ENCODE measurements at places on chromosomes 6 and 20. TPM values are rescaled to one million over a fixed set of nuclear protein-coding genes. Genes with fewer than 3 reads are reported as not detected.

Gene TTLL9
- total RNA-seq, result not detected

Gene XKR7
- total RNA-seq, result not detected

Gene LZTS3
- total RNA-seq, result 23.0 TPM

Gene INSM1
- not detected for total RNA-seq

Gene LSM2
- 37.4 TPM for total RNA-seq

Gene EBF4
- total RNA-seq, result 6.4 TPM

Gene RGS17
- 0.23 TPM for total RNA-seq

GRCh38 chr6:38509713-38510112 lies 130.0 kb downstream of the BTBD9 start:
- H3K27me3 ChIP-seq, result no peaks in the 10 kb centered on the region
- no peaks in the 10 kb centered on the region for H3K36me3 ChIP-seq
- no peak overlapping the region for H3K27ac ChIP-seq
- no peaks in the 10 kb centered on the region for H3K4me1 ChIP-seq
- no peak for DNase-seq
- no peak overlapping the region for H3K4me3 ChIP-seq

DNA sequence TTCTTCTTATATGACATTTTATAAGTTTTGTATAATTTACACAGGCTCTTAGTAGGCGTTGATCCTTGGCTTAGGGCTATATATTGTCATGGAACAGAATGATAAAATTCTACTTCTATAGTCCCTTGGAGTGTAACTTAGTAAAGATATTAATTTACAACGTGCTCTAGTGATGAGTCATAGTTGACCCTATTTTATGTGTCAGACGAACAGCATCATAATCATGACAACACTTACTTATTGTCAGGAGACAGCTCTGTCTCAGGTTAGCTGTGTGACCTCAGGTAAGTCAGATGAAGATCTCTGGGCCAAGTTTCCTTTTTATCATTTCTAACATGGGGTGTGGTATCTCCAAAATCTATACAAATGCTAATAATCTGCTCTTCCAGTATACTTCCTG lies 473.5 kb downstream of the UTRN start:
- H3K4me1 ChIP-seq, result peaks cover 3% of the 10 kb centered on the region
- no peak for DNase-seq
- no peak overlapping the region for H3K4me3 ChIP-seq
- H3K27me3 ChIP-seq, result no peaks in the 10 kb centered on the region
- H3K36me3 ChIP-seq, result peaks cover 22% of the 10 kb centered on the region
- no peak overlapping the region for H3K27ac ChIP-seq

DNA sequence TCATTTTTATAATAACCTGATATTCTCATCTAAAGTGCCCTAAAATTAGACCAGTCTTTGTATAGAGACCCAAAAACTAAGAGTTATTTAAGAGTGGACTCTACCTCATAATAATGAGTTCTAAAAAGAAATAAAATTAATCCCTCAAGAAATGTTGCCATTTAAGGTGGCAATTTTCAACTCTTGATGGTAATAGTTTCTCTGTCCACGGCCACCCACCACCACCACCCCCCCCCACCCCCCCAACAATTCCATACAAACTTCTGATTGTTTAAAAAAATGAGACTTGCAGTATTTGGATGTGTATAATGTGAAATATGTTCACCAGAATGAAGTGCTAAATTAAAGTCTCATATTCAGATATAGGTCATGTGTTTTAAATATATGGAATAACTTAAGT lies 2.4 kb downstream of the MAP7 start:
- no peak overlapping the region for H3K27ac ChIP-seq
- DNase-seq, result no peak
- no peaks in the 10 kb centered on the region for H3K27me3 ChIP-seq
- no peak overlapping the region for H3K4me3 ChIP-seq

GRCh38 chr20:18477821-18478220 lies 10.6 kb downstream of the POLR3F start:
- H3K4me1 ChIP-seq, result no peaks in the 10 kb centered on the region
- no peak overlapping the region for H3K4me3 ChIP-seq
- H3K27me3 ChIP-seq, result no peaks in the 10 kb centered on the region
- peaks cover 72% of the 10 kb centered on the region for H3K36me3 ChIP-seq

DNA sequence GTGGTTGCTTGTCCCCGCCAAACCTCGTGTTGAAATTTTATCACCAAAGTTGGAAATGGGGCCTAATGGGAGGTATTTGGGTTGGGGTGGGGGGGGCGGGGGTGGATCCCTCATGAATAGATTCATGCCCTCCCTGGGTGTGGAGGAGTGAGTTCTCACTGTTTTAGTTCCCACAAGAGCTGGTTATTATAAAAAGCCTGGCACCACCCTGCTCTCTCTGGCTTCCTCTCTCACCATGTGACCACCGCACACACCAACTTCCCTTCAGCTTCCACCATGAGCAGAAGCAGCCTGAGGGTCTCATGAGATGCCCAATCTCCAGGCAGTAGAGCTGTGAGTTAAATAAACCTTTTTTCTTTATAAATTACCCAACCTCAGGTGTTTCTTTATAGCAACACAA lies 111.3 kb downstream of the PRDM1 start:
- H3K36me3 ChIP-seq, result peaks cover 25% of the 10 kb centered on the region
- no peak for DNase-seq
- no peak overlapping the region for H3K27ac ChIP-seq
- H3K4me1 ChIP-seq, result no peaks in the 10 kb centered on the region
- no peak overlapping the region for H3K4me3 ChIP-seq
- no peaks in the 10 kb centered on the region for H3K27me3 ChIP-seq

GRCh38 chr6:145009711-145010110 lies 724.6 kb downstream of the UTRN start:
- no peak overlapping the region for H3K4me3 ChIP-seq
- H3K27me3 ChIP-seq, result no peaks in the 10 kb centered on the region
- H3K27ac ChIP-seq, result no peak overlapping the region
- no peaks in the 10 kb centered on the region for H3K36me3 ChIP-seq
- DNase-seq, result no peak

GRCh38 chr6:54361734-54362133 lies 53.5 kb downstream of the TINAG start:
- DNase-seq, result no peak
- no peaks in the 10 kb centered on the region for H3K27me3 ChIP-seq
- H3K36me3 ChIP-seq, result no peaks in the 10 kb centered on the region
- H3K27ac ChIP-seq, result no peak overlapping the region
- H3K4me1 ChIP-seq, result no peaks in the 10 kb centered on the region

- H3K4me3 ChIP-seq, result no peak overlapping the region
- H3K27me3 ChIP-seq, result no peaks in the 10 kb centered on the region
- no peaks in the 10 kb centered on the region for H3K36me3 ChIP-seq
- no peak overlapping the region for H3K27ac ChIP-seq
- DNase-seq, result no peak
- peaks cover 9% of the 10 kb centered on the region for H3K4me1 ChIP-seq
Measured at GRCh38 chr6:15658181-15658744, 4.6 kb downstream of the DTNBP1 start.

GRCh38 chr6:170439366-170440361 lies 113.4 kb downstream of the PSMB1 start:
- no peak overlapping the region for H3K27ac ChIP-seq
- no peak for DNase-seq
- no peak overlapping the region for H3K4me3 ChIP-seq
- H3K4me1 ChIP-seq, result peaks cover 8% of the 10 kb centered on the region

- H3K4me1 ChIP-seq, result peaks cover 7% of the 10 kb centered on the region
- DNase-seq, result no peak
- H3K27ac ChIP-seq, result no peak overlapping the region
- no peaks in the 10 kb centered on the region for H3K27me3 ChIP-seq
Measured at GRCh38 chr6:139602577-139602976, 228.1 kb upstream of the CITED2 start.

DNA sequence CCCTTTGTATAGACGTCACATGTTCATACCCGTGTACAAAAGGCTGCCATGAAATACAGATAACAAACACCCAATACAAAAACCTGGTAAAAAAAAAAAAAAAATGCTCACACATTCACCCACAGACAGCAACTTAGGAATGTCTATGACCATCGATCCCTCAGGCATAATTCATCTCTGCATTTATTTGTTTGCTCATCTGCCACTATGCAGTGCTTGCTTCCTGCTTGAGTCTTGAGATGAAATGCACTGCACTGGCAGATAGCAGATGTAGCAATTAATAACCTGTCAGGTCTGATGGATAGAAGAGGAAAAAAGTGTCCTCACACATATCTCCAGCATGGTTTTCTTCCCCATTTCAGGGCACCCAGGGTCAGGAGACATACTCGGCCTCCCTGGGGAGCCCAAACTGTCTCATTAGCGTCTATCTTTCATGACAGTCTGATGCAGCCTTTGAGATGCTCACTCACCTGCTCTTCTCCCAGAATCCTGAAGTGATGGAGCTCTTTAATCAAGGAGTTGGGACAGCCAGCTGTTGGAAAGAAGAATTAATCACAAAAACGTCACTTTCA lies 295.1 kb upstream of the AGPAT4 start:
- no peaks in the 10 kb centered on the region for H3K4me1 ChIP-seq
- H3K36me3 ChIP-seq, result no peaks in the 10 kb centered on the region

GRCh38 chr6:138527411-138528088 lies 28.3 kb upstream of the NHSL1 start:
- no peaks in the 10 kb centered on the region for H3K36me3 ChIP-seq
- H3K27me3 ChIP-seq, result no peaks in the 10 kb centered on the region
- H3K27ac ChIP-seq, result no peak overlapping the region
- DNase-seq, result no peak

DNA sequence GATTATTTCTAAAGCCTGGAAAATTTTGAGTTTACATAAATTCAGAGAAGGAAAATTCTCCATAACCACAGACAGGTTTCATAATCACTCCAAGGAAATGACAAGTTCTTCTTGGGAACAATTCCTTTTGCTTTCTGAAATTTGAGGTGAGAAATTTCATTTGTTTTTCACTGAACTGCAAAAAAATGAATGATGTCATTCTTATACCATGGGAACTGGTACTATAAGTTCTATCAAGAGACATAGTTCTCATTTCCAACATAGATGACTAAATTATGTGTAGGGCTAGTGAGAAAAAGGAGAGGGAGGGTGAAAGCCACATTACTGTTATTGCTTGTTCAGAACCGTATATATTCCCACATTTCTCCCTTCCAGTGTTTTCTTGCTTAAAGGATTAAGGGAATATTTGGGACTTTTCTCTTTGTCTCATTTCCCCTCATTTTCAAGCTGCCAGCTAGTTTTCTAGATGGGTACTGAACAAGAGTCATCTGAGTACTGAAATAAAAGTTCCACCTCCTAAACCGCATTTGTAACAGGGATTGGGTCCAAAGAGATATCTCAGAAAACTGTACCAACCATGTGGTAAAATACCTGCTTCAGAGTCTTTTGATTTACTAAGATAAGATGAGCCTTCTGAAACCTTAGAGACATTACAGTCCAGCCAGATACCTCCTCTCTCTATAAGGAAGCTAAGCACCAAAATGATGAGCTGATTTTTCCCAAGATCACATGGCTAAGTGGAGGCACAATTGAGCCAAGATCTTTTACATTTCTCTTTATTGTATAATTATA lies 144.3 kb upstream of the PRDM1 start:
- H3K4me3 ChIP-seq, result no peak overlapping the region
- no peaks in the 10 kb centered on the region for H3K4me1 ChIP-seq
- DNase-seq, result no peak
- H3K27me3 ChIP-seq, result no peaks in the 10 kb centered on the region

DNA sequence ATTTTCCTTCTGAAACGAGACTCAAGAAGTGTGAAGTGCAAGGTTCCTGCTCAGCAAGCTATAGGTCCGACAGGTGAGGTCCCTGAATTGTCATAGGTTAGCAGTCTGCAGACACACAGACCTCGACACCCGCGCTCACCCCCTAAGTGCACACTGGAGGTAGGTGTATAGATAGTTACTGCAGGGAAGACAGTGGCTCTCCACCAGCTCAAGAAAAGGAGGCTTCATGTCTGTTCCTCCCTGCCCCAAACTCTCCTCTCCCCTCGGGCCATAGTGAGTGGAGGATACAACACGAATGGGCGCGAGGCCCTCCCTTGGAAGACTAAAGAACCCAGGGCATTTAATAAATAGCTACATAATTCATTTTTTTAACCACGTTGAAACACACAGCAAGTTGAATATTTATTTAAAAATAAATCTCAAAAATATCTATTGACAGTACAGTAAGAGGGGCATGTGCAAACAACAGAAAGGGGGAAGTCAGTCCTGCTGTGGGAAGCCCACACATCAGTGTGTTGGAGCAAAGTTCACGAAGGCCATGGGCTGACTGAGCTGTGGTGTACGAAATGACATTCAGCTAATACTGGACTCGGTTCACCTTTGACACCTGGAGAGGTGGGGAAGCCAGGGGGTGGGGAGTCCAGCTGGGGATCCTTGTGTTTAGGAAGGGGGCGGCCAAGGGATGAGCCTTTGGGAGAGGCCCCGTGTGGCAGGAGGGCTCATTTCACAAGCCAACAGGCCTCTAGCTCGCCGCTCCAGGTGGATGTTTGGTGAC lies 10.7 kb downstream of the SPATA2 start:
- H3K27me3 ChIP-seq, result no peaks in the 10 kb centered on the region
- H3K4me3 ChIP-seq, result no peak overlapping the region
- H3K27ac ChIP-seq, result no peak overlapping the region
- H3K4me1 ChIP-seq, result no peaks in the 10 kb centered on the region

- H3K27me3 ChIP-seq, result no peaks in the 10 kb centered on the region
- DNase-seq, result no peak
- H3K27ac ChIP-seq, result no peak overlapping the region
- H3K4me1 ChIP-seq, result no peaks in the 10 kb centered on the region
- H3K4me3 ChIP-seq, result no peak overlapping the region
Measured at GRCh38 chr6:167285077-167285770, 5.9 kb upstream of the UNC93A start.

DNA sequence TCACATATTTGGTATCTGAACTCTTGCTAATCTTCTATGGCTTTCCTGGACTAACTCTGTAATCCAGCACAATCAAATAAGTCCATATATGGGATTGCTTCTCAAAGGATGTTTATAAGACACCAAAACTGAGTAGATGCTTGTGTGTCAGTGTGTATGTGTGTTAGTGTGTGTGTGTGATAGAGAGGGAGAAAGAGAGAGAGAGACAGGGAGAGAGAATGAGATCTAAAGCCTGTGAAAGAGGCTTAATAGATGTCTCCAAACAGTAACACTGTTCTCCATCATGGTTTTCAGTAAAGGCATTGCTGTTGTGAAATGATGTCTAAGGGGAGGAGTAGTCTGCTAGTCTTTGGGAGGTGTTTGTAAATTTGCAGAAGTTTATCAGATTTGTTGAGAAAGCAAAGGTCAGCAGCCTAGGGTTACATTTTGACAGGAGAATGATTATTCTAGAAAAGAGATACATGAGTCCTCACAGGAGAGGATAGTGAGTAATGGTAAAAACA lies 73.9 kb upstream of the MLIP start:
- H3K4me3 ChIP-seq, result no peak overlapping the region
- no peak for DNase-seq
- H3K27ac ChIP-seq, result no peak overlapping the region

GRCh38 chr6:14693301-14694192 lies 552.3 kb upstream of the JARID2 start:
- DNase-seq, result no peak
- H3K27me3 ChIP-seq, result no peaks in the 10 kb centered on the region
- no peak overlapping the region for H3K4me3 ChIP-seq
- no peaks in the 10 kb centered on the region for H3K36me3 ChIP-seq
- no peaks in the 10 kb centered on the region for H3K4me1 ChIP-seq

- H3K36me3 ChIP-seq, result no peaks in the 10 kb centered on the region
- H3K27me3 ChIP-seq, result no peaks in the 10 kb centered on the region
- H3K4me1 ChIP-seq, result no peaks in the 10 kb centered on the region
- no peak for DNase-seq
Measured at GRCh38 chr6:29938746-29939508, 3.4 kb upstream of the HLA-A start.
